GDM1 (cell line): ENCODE measurements at places on chromosomes 3 and 15.

DNA sequence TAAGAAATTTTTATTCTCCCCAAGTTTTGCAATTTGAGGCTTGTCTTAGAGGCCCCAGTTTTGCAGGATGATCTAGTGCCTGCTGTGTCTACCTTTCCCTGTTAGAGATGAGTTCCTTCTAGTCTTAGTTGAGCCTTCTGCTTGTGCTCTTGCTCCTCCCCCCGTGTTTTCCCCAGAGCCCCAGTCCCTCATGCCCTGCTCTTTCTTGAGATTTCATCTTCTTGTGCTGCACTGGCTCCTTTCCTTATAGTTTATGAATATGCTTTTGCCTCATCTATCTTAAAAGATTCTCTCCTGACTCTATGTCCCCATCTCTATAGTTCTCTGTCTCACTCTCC is 4.7 kb downstream of the GAP43 start:
- no peak for DNase-seq

DNA sequence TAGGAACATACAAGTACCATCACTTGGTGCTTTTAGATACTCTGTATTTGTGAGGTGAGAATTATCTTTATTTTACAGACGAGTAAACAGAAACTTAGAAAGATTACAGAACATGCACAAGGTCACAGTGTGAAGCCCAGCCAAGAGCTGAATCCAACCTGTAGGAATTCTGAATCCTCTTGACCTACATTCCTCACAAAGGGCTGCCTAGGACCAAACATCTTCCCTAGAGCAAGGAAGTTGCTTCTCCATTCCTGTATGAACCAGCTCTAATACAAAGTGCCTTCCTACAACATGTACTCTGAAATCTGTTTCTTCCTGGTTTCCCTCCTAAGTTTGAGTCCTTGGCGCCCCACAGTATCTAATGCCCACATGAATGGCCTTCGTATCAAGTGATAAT is 2.9 kb downstream of the HDGFL3 start:
- no peak for DNase-seq

- no peak for DNase-seq
These were observed 58.6 kb downstream of the SIDT1 start for GRCh38 chr3:113590983-113591382.

GRCh38 chr3:42755681-42756578 is 17.1 kb downstream of the CCDC13 start:
- DNase-seq: no peak

- no peak for DNase-seq
These were observed 183.3 kb downstream of the WDR76 start for GRCh38 chr15:44010089-44010488.

DNA sequence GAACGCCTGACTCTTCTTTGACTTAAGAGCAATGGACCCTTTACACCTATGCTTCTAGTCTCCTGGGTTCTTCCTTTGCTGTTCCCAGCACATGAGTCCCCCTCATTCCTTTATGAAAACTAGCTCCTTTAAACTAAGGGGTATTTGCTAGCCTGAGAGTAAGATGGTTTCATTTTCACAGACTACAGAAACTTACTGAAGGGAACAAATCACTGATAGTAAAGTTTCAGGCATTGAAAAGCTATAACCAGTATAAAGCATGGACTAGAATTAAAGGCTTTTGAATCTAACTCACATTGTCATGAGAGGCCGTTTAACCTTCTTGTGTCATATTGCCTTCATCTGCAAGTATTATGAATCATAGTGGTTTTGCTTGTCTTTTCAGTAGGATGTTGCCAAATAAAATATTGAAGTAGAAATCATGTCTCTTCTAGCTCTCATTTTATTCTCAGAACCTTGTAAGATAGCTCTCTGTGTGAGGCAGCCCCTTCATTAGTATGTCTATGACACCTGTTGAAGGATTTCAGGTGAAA is 765.9 kb downstream of the NR2F2 start:
- no peak for DNase-seq

GRCh38 chr3:12748477-12748876 is 10.6 kb downstream of the TMEM40 start:
- DNase-seq: no peak

- DNase-seq: no peak
These were observed 317 bp downstream of the ROBO2 start for GRCh38 chr3:77040216-77040615.

DNA sequence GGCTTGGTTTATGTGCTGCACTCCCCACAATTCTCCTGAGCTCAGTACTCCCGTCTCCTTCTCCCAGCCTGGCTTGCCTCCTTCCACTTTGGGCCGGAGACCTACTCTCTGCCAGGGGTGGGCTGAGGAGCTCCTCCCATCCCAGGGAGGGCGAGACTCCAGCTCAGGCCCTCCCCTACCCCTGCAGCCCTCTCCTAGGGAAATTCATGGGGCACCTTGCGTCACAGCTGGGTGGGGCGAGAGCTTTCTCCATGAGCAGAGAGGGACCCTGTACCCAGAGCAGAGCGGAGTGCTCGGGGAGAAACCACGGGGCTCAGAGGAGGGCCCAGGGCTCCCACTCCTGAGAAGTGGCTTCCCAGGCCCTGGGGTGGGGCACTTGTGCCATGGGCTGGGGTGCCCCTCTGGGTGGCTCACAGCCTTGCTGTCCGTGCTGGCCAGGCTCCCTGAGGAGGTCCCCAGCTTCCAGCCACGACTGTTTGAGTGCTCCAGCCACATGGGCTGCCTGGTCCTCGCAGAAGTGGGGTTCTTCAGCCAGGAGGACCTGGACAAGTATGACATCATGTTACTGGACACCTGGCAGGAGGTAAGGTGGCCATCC is 13.3 kb downstream of the VILL start:
- no peak for DNase-seq

DNA sequence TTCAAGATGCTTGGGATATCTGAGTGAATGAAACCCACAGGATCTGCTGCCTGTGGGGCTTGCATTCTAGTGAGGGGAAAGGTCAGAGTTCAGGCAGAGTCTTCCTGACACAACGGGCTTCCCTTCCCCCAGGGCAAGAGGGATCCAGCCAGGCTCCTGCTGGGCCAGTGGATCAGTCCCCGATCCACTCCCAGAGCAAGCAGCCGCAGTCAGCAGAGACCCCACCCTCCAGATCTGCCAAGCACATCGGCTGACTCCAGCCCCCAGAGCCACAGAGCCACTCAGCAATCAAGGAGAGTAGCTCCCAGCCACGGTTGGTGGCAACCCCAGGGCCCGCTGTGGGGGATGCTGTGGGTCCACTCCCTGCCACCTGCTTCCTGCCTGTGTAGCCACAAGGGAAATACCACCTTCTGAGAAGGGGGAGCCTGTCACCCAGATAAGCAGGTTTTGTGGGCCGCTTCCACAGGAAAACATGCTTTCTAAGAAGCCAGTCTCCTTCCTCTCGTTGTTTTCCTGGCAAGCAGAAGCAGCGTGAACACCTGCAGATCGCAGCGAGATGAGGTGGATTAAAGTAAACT is 44.9 kb downstream of the CPN2 start:
- peak; percentile 99 for DNase-seq

GRCh38 chr3:130795396-130795795 is 48.8 kb upstream of the PIK3R4 start:
- no peak for DNase-seq

GRCh38 chr3:195868866-195869412 is 39.4 kb downstream of the TNK2 start:
- no peak for DNase-seq

- no peak for DNase-seq
These were observed 3.0 kb downstream of the CYP8B1 start for GRCh38 chr3:42872718-42873117.
